ENCODE measurements at places on chromosomes 7 and 10.

DNA sequence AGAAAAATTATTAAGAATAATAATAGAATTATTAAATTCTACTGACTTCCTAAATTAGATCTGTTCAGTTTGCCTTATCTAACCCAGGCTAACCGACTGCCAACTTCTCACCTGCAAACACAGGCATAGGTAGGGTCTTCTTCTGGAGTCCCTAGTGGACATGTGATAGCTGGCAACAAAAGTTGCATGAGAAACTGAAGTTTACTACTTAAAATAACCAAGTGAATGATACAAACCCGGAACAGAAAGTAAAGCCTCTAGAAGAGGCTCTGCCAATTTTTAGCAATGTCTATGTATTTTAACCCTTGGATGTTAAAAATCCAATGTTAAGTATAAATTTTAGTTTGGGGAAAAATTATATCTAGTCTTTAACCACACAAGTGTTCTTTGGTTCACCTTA lies 37.6 kb downstream of the NDUFB2 start:
- no peak for DNase-seq

DNA sequence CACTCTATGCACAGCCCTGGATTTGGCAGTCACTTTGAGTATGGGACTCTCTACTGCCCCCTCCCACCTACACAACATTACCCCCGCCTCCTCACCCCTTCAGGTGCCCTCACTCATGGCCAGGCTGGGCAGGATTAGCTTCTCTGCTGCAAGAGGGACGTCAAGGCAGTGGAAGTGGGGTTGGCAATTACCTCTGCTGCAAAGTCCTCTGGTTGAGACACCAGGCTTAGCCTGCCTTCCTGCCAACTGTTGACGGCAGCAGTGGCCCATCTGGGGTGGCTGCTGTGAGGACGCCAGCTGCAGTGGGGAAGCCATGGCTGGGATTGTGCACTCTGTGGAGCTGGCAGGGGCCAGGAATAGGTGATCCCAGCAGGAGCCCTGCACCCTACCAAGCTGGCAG lies 26.7 kb downstream of the SVIL start:
- DNase-seq: no peak

GRCh38 chr10:77110757-77111156 lies 526.9 kb downstream of the KCNMA1 start:
- DNase-seq: no peak

DNA sequence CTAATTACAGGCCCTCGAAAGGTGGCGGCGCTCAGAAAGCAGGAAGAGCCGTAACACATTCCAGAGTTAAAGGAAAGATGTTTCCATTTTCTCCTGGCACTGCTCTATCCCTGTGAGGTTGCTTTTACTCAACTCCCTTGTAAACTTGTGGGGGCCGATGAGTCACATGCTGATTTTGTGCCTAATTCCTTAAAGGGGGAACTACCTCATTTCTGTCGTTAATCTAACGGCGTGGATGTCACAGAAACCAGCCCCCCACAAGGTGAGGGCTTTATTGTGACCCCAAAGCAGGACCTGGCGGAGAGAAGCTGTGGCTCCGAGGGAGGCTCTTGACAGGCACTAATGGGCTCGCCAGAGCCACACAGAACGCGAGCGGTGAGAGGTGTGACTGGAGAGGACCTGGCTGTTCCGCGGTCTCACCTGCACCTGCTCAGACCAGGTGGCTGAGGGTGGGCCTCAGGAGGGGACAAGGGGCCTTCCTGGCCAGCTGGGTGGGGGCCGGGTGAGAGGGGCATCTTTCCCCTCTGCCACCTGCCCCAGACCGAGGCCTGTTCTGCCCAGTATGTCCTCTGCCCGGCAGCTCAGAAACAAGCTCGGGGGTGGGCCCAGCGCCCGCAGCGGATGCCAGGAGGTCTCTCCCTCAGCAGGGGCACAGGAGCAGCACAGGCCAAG lies 50.9 kb downstream of the CALML3 start:
- DNase-seq: no peak

DNA sequence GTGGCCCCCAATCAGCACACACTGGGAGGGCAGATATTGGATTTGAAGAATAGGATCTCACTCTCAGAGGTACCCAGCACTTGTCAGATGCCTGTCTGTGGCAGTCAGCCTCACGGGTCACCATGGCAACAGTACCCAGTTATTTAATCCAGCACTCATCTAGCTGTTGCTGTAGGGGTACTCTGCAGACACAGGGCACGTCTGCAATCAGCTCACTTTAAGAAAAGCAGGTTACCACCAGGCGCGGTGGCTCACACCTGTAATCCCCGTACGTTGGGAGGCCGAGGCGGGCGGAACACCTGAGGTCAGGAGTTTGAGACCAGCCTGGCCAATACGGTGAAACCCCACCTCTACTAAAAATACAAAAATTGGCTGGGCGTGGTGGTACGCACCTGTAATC lies 11.9 kb downstream of the SFXN4 start:
- DNase-seq: no peak

DNA sequence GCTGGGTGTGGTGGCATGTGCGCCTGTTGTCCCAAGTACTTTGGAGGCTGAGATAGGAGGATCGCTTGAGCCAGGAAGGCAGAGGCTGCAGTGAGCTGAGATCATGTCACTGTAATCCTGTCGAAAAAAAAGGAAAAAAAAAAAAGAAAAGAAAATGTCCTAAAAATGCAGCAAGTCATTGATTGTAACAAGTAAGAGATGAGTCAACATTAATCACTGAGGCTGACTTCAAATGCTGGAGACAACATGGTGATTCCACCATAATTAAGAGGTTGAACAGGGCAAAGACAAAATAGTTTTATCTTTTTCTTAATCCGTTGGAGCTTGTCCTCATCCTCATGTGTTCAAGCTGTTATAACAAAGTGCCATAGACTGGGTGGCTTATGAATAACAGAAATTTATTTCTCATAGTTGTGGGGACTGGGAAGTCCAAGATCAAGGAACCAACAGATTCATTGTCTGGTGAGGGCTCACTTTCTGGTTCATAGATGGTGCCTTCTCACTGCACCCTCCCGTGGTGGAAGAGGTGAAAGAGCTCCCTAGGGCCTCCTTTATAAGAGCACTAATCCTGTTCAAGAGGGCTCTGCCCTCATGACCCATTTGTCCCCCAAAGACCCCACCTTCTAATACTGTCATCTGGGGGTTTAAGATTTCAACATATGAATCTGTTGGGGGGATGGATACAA lies 60.3 kb downstream of the TBXAS1 start:
- no peak for DNase-seq

GRCh38 chr7:1700536-1701333 lies 30.7 kb downstream of the ELFN1 start:
- DNase-seq: peak; percentile 36

GRCh38 chr7:123494193-123494796 lies 40.1 kb downstream of the IQUB start:
- DNase-seq: no peak

GRCh38 chr7:97573065-97573464 lies 158.8 kb upstream of the TAC1 start:
- DNase-seq: no peak

- DNase-seq: no peak
Observed at GRCh38 chr10:52353960-52354394, 39.9 kb downstream of the DKK1 start.

- DNase-seq: no peak
Observed at GRCh38 chr10:80168162-80168511, 35.6 kb downstream of the PLAC9 start.

GRCh38 chr10:50152792-50153272 lies 85.1 kb downstream of the WASHC2A start:
- peak; percentile 63 for DNase-seq

All from ecto neural progenitor cell (in vitro differentiated cells).